H9 (cell line): ENCODE measurements at places on chromosomes 6 and 20.

- DNase-seq, result no peak
Measured at GRCh38 chr6:111503194-111503593, 20.2 kb upstream of the REV3L start.

- no peak for DNase-seq
Measured at GRCh38 chr6:121944354-121944753, 455.1 kb upstream of the HSF2 start.

DNA sequence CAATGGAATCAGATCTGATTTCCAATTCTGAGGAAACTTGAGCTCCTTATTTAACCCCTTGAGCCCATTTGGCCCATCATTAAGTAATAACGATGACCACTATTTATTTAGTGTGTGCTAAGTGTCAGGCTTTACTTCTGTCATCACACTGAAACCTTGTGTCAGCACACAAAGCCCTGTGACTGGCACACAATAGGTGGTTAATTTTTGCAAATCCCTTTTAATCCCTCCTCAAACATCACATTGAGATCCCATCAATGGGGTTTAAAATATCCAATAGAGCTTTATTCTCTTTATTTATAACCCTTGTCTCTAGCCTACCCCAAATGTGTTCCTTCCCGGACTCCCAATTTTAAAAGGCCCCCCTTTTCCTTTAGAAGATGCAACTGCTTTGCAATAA lies 656.8 kb upstream of the CHD6 start:
- DNase-seq, result no peak

- no peak for DNase-seq
Measured at GRCh38 chr20:37976887-37977286, 56.4 kb downstream of the TTI1 start.

GRCh38 chr6:157428427-157429202 lies 47.6 kb downstream of the ZDHHC14 start:
- DNase-seq, result no peak

- no peak for DNase-seq
Measured at GRCh38 chr20:41436679-41437078, 70.1 kb upstream of the EMILIN3 start.

GRCh38 chr6:100487638-100488037 lies 22.9 kb upstream of the SIM1 start:
- no peak for DNase-seq

- no peak for DNase-seq
Measured at GRCh38 chr6:148374040-148374774, 31.6 kb downstream of the SASH1 start.

DNA sequence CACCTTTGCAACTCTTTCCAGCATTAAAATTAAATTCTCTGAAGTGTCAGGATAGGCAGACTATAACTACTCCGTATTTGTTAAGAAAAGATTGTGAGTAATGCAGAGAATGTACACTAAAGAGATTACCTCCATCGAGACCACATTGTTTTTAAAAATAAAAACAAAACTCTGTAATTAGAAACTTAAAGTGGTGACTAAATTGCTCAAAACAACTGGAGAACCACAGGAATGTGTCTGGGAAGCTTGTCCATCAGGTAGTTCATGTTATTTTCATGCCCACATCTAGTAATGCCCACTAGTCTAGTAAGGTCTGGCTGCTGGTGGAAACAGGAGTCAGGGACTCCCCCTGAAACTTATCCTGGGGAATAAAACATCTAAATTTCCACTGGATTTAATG lies 103.0 kb upstream of the FOXQ1 start:
- DNase-seq, result no peak

DNA sequence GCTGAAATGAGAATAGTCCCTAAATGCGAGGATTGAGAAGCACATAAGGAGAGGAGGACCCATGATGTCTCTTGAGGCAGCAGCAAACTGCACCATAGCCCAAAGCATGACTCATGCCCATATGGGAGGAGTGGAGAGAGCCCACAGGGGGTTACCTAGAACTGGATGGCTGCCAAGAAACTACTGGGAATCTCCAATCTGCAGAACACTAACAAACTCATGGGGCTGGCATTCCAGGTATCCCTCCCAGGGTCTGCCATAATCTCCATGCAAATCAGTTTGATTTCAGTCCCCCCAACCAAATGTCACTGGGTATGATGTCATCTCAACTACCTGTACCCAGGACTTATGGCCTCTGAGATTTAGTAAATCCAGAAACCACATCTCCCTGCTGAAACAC lies 410.5 kb downstream of the PTPRT start:
- DNase-seq, result no peak

GRCh38 chr20:31562241-31562640 lies 42.8 kb upstream of the ID1 start:
- no peak for DNase-seq

DNA sequence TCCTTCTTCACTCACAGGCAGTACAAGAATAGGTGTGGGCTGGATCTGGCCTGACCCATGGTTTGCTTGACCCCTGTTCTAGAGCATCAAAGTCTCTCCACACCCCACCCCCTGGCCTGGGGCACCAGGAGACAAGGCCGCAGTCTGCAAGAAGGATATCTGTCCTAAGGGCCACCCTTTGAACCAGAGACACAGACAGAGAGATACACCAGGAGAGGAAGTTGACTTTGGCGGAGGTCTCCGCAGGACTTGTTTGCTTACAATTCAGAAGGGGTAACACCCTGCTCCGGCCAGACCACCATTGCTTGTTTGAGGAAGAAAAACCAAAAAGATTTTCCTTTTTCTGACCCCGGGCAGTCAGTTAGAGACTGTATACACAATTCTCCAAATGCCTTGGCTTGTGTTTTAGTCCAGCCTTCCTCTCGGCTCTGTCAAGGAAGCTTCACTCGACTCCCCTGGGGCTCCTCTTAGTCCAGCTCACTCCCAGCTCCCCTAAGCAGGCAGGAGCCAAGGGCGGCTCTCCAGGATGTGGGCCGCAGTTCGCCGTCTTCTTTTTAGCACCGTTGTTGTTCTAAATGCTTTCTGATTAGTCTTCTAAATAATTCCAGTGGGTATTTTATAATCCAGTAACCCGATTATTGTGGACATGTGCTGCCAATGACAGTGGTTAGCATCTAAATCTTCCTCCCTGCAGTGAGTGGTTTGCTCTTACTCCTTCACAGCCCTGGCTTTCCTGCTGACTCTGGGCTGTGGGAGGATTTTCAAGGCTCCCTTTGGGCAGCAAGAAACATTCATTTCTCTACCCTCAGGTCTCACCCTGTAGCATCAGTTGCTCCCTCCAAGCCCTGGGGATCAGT lies 58.6 kb upstream of the MRPS10 start:
- DNase-seq, result no peak

GRCh38 chr20:52410182-52410647 lies 218.6 kb upstream of the ZFP64 start:
- no peak for DNase-seq

DNA sequence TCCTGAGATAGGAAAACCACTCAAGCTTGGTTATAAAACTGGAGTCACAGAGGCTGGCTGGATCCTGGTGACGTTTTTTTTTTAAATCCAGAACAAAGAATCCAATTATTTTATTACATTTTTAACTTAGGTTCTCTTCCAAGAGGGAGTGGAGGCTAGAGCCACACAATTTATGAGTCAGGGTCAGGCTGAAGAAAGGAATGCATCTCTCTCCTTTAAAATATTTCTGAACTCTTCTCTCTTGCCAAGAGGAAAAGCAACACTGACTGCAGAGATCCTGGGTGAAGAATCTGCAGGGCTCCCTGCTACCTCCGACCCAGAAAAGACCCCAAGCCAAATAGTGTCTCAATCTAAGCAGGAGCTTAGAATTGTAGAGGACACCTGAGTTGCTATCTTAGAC lies 88.5 kb upstream of the SSTR4 start:
- DNase-seq, result no peak

DNA sequence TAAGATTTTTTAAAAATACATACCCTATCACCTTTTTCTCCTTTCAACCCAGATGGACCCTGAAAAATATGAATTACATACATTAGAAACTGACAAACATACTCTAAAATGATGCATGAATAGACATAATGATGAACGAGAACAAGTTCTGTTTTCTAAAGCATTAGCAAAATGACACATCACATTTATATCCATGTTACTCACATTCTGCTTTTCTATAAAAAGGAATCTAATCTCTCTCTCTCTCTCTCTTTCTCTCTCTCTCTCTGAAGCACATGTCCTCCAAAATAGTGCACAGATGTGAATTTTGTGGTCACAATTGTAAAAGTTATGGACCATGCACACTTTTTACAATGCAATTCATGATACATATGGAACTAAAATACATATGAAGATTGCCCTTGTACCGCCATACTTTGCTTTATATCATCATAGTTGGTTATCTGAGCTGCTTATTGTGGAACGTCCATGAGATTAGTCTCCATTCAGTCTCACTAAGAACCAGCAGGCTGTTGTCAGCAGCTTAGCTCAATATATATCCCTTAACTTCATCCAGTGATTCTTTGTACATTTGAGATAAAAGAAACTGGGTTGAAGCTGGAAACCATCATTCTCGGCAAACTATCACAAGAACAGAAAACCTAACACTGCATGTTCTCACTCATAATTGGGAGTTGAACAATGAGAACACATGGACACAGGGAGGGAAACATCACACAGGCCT lies 114.2 kb downstream of the COL12A1 start:
- DNase-seq, result no peak

GRCh38 chr6:20408851-20409250 lies 7.2 kb downstream of the E2F3 start:
- DNase-seq, result no peak

- no peak for DNase-seq
Measured at GRCh38 chr6:159842035-159842434, 42.0 kb downstream of the PNLDC1 start.

- no peak for DNase-seq
Measured at GRCh38 chr20:45927071-45927878, 7.2 kb upstream of the PCIF1 start.

- peak; percentile 63 for DNase-seq
Measured at GRCh38 chr6:34243901-34244884, 4.6 kb downstream of the SMIM29 start.

- DNase-seq, result no peak
Measured at GRCh38 chr6:36649701-36650484, 28.6 kb upstream of the CDKN1A start.

DNA sequence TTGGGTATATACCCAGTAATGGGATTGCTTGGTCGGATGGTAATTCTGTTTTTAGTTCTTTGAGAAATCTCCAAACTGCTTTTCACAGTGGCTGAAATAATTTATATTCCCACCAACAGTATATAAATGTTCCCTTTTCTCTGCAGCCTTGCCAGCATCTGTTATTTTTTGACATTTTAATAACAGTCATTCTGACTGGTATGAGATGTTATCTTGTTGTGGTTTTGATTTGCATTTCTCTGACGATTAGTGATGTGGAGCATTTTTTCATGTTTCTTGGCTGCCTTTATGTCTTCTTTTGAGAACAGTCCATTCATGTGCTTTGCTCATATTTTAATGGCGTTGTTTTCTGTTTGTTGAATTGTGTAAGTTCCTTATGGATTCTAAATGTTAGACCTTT lies 641.6 kb downstream of the HACE1 start:
- DNase-seq, result no peak
